Mesothelial cell of epicardium (in vitro differentiated cells): ENCODE measurements at places on chromosomes 6 and 20.

DNA sequence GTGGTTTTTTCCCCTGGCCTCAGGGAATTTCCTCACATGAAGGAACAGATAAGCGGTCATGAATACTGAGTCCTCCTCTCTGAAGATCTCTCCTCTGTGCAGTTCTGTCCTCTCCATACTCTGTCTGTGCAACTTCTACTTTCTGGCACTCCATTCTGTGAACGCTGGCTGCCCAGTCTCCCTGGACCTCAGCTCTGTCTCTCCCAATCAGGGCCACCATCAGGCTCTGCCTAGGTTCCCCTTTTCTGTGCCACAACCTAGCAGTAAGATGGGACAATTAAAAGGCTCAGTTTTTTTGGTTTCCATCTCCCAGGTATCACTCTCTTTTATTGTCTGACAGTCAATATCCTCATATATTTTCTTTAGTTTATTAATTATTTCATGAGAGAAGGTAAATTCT lies 4.8 kb upstream of the ADGB start:
- no peak for DNase-seq

DNA sequence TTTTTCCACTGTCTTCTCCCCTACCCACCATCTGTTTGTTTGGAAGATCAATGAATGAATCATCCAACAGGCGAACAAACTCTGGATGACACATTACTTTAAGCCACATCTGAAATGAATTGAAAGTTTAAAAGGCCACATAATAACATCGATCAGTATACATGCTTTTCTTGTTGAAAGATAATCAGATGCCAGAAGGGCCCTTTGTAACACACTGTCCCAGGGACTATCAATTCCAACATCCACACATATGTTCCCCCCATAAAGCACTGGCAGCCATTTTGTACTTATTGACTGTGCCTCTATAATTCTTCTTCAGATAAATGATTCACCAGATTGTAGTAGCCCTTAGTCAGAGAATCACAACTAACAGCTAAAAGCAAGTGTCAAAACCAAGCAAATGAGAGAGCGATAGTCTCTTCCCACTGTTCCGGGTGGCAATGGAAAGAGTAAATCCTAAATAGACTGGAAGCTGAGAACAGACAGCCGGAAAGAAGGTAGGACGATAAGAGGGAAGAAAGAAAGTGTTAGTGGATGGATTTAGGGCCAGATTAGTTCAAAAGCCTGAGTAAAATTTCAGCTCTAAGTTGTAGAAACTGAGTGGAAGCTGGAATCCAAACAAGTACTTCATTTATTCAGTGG lies 184.9 kb upstream of the TENT5A start:
- DNase-seq = no peak

- DNase-seq = no peak
Measured at GRCh38 chr6:111129013-111129412, 41.7 kb downstream of the SLC16A10 start.

- DNase-seq = no peak
Measured at GRCh38 chr6:72589096-72589495, 32.8 kb upstream of the KCNQ5 start.

DNA sequence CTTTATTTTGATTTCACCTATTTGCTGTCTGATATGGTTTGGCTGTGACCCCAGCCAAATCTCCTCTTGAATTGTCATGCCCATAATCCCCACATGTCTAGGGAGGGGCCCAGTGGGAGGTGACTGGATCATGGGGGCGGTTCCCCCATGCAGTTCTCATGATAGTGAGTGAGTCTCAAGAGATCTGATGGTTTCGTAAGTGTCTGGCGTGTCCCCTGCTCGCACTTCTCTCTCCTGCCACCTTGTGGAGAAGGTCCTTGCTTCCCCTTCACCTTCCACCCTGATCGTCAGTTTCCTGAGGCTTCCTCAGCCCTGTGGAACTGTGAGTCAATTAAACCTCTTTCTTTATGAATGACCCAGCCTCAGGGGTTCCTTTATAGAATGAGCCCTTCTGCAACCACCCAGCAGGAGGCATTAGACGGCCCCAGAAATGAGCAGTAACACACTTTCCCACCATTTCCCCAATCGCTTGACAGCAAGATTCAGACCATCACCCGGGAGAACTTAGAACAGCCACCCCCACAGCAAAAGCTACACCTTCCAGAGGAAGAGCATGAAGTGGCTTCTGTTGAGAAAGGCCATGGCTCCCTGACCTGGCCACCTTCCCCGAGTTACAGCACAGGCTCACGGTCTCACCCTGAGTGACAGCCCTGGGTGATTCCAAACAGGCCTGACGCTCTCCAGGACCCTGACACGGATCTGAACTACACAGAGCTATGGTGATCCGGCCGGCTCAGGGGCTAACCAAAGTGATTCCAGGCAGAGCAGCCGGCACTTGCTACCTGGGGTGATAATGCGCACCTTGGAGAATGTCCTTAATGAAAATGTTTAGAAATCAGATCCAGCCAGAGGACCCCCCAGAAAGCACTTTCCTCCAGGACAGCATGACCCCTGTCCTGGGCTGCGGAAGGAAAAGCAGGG lies 131.2 kb upstream of the CDH4 start:
- DNase-seq = no peak

GRCh38 chr6:3336859-3337515 lies 78.2 kb downstream of the PSMG4 start:
- no peak for DNase-seq

DNA sequence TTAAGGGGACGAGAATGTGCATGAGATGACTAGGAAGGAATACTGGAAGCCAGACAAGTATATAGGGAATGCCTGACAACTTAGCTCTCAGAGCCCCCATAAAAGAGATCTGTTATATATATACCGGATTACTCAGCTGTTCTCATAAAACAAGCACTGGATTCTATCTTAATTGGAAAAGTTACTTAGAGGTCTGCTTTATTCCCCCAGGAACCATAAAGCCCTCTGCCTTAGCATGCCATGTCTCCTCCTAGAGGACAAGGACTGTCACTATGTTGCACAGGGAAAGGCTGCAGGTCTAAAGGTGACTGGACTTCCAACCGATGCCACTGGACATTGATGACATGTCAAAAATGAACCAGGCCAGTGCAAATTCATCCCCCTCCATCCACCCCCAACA lies 6.4 kb downstream of the EXOC2 start:
- no peak for DNase-seq

GRCh38 chr20:39004508-39004907 lies 42.4 kb downstream of the DHX35 start:
- DNase-seq = no peak

GRCh38 chr20:3192226-3193015 lies 12.1 kb downstream of the DDRGK1 start:
- DNase-seq = no peak

DNA sequence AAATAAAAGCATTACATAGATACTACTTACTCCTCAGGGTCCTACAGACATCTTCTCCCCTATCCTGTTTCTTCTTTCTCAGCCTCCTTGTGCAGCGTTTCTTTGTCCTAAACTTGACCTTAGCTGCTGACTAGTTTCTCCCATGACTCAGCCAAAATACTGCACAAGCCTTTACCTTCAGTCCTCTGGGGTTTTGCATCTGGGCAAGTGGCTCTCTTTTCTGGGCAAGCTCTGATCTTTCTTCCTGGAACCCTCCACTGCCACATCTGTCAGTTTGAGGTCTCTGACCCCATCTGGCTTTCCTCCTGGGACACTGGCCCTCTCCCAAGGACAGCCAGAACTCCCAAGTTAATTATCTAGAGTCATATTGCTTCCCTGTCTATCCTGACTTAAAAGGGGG lies 838.4 kb downstream of the DHX35 start:
- DNase-seq = no peak

GRCh38 chr20:44707018-44707579 lies 8.1 kb upstream of the CCN5 start:
- DNase-seq = no peak

DNA sequence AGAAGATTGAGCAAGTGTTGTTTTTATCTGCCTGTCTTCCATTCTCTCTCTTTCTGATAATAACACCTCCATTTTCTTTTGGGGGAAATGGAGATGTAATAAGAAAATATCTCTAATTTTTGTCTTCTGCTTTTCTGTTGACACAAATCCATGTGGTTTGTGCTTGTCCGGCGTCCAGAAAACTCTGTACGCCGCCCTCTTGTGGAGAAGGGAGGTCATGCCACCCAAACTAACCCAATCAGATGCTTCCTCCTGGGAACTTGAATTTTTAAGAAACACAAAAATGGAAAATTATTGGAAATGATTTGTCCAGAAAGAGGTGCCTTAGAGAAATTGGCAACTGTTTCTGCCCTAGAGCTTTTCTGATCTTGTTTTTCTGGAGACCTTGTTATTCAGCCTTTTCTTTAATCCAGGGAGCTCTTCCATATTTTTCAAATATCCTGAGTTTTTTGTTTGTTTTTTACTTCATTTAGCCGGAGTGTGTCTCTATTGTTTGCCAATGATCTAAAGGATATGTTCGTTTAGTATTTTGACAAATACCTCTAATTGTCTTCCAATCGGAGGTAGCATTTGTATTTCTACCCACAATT lies 17.8 kb upstream of the FNDC1 start:
- DNase-seq = no peak

GRCh38 chr6:138600726-138601125 lies 101.4 kb upstream of the NHSL1 start:
- no peak for DNase-seq

DNA sequence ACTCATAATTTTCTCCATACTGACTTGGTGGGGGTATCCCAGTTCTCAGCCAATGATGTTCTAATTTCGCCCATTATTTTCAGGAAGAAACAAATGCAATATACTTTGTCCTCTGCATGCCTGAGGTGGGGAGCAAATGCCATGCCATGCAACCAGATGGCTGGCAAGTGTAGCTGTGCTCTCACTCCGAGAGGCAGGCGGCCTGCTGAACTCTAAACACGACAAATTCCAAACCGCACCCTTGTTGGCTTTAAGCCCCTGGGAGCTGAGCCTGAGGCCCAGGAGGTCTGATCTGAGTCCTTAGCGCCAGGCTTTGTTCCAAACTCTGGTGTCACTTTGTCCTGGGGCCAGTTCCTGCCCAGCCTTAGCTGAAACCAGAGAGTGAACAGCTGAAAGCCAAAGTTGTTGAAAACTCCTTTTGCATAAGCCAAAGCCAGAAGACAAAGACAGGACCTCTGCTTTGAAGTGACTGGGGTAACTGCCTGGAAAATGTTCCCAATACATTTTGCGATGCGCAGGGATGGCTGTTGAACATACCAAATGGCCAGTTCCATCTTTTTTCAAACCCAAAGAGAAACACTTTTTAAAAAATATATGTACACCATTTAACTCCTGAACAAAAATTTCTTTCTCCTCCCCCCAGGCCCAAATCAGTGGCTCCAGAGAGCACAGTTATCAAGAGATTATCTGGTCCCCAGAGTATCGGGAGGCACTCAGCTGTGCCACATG lies 46.2 kb downstream of the TTI1 start:
- no peak for DNase-seq

DNA sequence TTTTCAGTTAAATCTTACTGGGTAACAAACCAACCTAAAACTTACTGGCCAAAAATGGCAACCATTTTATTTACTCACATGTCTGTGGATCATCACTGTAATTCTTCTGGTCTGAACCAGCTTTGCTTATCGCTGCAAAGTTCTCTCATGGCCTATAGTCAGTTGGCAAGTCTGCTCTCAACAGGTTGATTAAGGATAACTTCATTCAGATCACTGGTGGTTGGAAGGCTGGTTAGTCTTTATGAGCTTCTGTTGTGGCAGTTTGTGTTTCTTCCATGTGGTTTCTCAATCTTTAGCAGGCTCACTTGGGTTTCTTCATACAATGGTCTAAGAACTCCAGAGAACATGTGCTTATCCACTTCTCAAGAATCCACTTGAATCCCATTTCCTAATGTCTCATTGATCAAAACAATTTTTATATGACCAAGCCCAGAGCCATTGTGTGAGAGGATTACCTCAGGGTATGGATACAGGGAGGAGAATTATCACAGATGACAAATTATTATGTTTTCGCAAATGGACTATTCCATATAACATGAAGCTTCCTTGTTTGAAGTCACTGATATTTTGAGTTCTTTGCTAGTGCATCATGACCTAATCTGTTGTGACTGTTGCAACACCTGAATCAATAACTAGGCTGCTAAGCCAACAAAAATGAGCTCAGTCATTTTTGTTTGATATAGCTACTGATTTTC lies 155.4 kb upstream of the BMP2 start:
- DNase-seq = no peak

- no peak for DNase-seq
Measured at GRCh38 chr20:24831232-24831631, 117.8 kb upstream of the CST7 start.

DNA sequence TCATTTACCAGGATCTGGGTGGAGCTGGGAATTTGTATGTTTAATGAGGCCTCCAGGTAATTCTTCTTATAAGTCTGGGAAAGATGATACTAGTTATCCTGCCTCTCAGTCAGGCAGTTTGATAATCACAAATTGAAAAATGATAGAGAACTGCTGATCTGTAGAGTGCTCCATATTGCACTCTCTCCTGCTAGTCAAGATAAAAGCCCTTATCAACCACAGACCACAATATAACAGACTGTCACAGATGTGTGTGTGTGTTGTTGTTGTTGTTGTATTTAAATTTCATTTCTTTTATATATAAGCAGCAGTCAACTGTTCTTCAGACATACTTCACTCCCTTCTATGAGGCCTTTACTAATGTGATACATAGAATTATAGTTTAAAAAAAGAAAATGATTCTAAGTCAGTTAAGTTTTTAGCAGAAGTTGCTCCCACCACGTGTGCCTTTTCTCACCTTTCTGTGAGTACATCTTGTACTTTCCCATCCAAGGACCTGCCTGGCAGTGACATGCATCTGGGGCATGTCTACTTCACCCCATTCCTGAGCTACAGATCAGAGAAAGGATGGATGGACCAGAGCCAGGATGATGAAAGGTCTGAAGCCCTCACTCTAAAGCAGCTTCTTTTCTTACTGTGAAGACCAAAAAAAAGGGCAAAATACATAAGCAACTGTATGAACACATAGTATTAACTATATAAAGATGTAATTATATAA lies 29.8 kb downstream of the TENT5A start:
- DNase-seq = no peak

- no peak for DNase-seq
Measured at GRCh38 chr6:47545223-47545622, 67.6 kb downstream of the CD2AP start.

DNA sequence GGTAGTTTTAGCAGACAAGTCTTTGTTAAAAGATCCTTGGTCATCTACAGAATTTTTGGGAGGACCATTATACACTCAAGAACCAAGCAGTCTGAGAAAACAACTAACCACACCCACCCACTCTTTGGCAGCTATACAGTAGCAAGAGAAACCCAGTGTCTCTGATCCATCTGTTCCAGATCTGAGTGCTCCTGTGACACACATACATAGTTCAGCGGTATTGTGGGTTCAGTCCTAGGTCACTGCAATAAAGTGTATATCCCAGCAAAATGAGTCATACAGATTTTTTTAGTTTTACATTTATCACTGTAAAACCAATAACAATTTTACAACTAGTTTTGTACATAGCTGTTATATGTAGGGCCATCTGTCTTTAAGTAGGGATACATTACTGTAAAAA lies 47.4 kb upstream of the PAK5 start:
- no peak for DNase-seq
